ENCODE measurements at places on chromosomes 6 and 20.

GRCh38 chr6:53458105-53458866, 86.6 kb downstream of the GCLC start:
- no peak for DNase-seq

GRCh38 chr6:21441386-21441785, 152.2 kb upstream of the SOX4 start:
- no peak for DNase-seq

- no peak for DNase-seq
Observed at GRCh38 chr6:23350752-23351453, 775.1 kb upstream of the NRSN1 start.

DNA sequence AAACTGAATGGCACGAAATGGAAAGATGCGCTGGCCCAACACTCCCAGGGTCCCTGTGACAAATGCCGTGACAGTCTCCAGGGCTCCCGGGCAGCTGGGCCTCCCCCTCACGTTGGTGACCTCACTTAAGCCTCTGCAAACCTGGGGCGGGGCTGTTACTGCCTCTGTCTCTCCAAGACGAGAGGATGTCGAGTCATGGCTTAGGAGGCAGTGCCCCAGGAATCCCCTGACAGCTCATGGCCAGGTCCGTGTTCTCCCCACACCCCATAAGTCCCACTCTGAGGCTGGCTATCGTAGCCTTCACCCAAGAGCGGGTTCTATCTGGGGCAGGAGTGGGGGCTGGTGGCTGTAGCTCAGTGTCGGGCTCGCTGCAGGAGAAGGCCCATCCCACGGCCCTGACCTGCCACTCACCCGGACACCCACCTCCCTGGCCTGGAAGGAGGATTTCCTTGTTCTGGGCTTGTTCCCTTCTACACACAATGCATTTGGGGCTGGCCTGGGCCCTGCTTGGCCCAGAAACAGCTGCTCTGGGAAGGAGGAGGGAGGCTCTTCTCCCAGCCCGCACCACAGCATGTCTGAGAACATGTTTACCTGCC, 5.6 kb upstream of the RPS21 start:
- DNase-seq, result no peak

DNA sequence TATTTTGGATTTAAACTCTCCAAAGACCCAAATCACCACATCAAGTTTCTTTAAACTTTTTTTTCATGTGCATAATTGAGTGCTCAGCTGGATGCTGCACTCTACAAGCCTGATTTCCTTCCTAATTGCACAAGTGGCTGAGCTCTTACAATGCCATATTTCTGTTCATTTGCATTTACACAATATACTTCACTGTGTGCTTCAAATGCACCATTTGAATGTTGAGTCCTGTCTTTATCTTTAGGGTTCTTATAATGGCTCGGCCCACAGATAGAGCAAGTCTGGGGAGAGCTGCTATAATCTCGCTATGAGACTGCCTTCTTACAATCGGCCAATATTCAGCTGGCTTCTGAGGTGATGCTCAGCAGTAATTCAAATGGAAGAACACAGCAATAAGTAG, 200.6 kb upstream of the MAP3K7 start:
- no peak for DNase-seq

DNA sequence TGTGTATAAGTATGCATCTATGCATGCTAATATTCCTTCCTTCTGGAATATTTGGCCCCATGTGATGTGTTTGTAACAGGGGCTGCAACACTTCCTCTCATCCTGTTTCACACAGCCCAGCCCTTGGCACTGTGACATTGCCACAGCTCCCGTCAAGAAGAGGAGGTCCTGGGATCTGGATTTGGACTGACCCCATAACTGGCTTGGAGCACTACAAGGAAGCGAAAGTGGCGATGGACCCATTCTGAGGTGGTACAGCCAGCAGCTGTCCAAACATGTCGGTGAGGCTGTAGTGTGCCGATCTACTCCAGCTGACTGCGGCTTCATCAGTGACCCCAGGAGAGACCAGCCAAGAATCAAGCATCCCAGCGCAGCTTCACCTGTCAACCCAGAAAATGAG, 18.2 kb downstream of the SYNDIG1 start:
- no peak for DNase-seq

GRCh38 chr6:53837865-53838769, 43.3 kb downstream of the LRRC1 start:
- DNase-seq, result no peak

GRCh38 chr6:113597231-113597583, 259.9 kb upstream of the MARCKS start:
- DNase-seq, result no peak

DNA sequence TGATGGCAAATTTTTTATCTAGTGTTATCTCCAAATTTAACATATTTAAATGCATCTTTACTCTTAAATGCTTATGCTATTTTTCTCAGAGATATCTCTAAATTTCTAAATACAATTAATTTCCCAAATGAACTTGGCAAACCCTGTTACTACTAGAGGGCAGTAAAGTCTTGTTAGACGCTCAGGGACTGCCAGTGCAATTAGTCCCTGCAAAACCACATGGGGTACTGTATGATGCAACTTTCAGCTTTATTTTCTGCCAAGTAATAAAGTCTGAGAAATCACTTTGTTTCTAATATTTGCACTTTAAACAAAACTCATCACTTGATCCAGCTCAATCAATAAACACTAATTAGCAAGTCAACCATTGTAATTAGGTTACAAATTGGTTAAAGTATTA, 76.0 kb upstream of the ADGRB3 start:
- no peak for DNase-seq

DNA sequence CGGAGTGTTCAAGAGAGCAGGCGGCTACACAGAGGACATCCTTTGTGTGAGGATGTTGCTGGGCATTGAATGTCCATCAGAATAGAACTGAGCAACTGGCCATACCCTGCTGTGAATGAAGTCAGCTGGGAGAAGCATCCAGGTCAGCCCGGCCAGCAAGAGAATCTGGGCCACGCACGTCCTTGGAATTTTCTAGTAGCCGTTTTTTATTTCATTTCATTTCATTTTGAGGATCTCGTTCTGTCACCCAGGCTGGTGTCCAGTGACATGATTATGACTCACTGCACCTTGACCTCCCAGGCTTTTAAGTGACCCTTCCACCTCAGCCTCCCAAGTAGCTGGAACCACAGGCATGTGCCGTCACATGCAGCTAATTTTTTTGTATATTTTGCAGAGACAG, 97.9 kb downstream of the SSR1 start:
- DNase-seq, result no peak

All from D721Med (cell line).